ENCODE measurements at places on chromosomes 7 and 10. TPM values are rescaled to one million over a fixed set of nuclear protein-coding genes. Genes with fewer than 3 reads are reported as not detected.

- H3K36me3 ChIP-seq: no peaks in the 10 kb centered on the region
- H3K27me3 ChIP-seq: no peaks in the 10 kb centered on the region
- no peak overlapping the region for H3K4me3 ChIP-seq
Measured at GRCh38 chr7:53351681-53352080, 316.2 kb downstream of the POM121L12 start.

DNA sequence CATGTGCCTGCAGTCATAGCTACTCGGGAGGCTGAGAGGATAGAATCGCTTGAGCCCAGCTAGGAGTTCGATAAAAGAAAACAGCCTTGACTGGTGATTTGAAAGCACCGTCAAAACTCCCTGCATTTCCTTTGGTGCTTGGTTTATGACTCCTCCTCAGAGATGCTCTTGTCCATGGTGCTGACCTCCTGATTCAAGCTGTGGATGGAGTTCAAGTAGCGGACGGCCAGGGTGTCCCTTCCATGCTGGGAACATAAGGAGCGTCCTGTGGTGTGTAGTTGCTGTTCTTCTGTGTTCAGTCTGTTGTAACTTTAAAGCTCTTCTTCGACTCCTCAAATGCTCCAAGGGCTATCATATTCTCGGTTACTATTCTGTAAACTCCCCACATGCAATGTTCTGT lies 382.5 kb upstream of the KIAA1217 start:
- no peaks in the 10 kb centered on the region for H3K36me3 ChIP-seq
- no peaks in the 10 kb centered on the region for H3K27me3 ChIP-seq
- no peaks in the 10 kb centered on the region for H3K4me1 ChIP-seq
- H3K4me3 ChIP-seq: no peak overlapping the region
- DNase-seq: no peak

The KCP gene
- 1.6 TPM for total RNA-seq

GRCh38 chr10:31345886-31346285 lies 26.9 kb downstream of the ZEB1 start:
- H3K27me3 ChIP-seq: no peaks in the 10 kb centered on the region
- H3K36me3 ChIP-seq: no peaks in the 10 kb centered on the region
- no peak overlapping the region for H3K27ac ChIP-seq
- DNase-seq: no peak

GRCh38 chr7:94556028-94556427 lies 46.4 kb downstream of the CASD1 start:
- H3K4me3 ChIP-seq: no peak overlapping the region
- H3K36me3 ChIP-seq: no peaks in the 10 kb centered on the region
- H3K4me1 ChIP-seq: no peaks in the 10 kb centered on the region
- no peaks in the 10 kb centered on the region for H3K27me3 ChIP-seq

DNA sequence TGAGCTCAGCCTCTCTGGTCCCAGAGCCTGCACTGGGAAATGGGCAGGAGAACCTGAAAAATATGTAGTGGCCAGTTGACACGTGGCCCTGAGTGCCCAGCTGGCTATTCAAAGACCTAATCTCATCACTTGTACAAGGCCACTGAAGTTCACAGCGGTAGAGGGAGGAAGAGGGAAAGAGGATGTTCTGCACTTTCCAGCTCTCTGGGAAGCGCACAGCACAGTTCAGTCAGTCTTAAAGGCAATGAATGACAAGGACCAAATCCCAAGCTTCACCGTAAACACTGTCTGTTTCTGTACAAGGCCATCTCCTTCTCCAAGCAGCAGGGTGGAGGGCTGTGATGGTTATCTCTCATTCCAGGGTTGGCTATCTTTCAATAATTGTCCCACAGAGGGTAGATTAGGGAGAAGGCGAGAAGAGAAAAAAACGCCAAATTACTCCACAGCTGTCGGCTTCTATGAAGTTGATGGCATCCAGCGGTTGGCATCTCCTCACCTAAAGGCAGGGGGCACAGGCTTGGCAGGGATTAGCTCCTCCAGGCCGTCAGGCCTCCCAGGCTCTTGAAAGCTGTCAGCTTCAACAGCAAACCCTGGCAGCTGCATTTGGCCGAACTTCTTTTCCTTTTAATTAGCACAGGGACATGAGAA lies 10.6 kb downstream of the SFMBT2 start:
- H3K36me3 ChIP-seq: no peaks in the 10 kb centered on the region
- H3K27ac ChIP-seq: no peak overlapping the region
- H3K27me3 ChIP-seq: peaks cover 6% of the 10 kb centered on the region

The GRK5 gene
- total RNA-seq: 7.3 TPM

DNA sequence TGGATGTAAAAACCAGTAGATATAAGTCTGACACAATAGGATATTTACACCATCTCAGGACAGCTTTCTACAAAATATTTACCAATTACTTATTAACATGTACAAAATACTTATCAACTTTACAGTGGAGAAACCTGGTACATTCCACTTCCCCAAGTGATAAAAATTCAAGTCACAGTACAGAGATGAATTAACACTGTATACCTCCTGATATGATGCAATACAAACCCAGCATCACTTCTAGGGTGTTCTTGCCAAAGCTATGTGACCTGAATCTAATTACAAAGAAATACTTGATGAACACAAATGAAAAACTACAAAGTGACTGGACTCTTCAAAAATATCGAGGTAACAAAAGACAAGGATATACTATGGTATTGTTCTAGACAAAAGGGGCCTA lies 156.4 kb upstream of the FGFR2 start:
- no peak overlapping the region for H3K4me3 ChIP-seq
- H3K36me3 ChIP-seq: no peaks in the 10 kb centered on the region
- peaks cover 10% of the 10 kb centered on the region for H3K4me1 ChIP-seq
- DNase-seq: no peak

The SORCS3 gene
- not detected for total RNA-seq

The IQUB gene
- total RNA-seq: 0.79 TPM

GRCh38 chr7:117572856-117573620 lies 93.2 kb downstream of the CFTR start:
- no peaks in the 10 kb centered on the region for H3K4me1 ChIP-seq
- H3K36me3 ChIP-seq: no peaks in the 10 kb centered on the region
- H3K27ac ChIP-seq: no peak overlapping the region
- H3K4me3 ChIP-seq: no peak overlapping the region
- H3K27me3 ChIP-seq: no peaks in the 10 kb centered on the region

GRCh38 chr7:101557978-101558741 lies 70.9 kb downstream of the MYL10 start:
- no peak overlapping the region for H3K4me3 ChIP-seq
- no peaks in the 10 kb centered on the region for H3K36me3 ChIP-seq

Measured in HCT116 (cell line).